ENCODE measurements at places on chromosomes 7 and 10.

GRCh38 chr10:129912166-129912917 lies 51.7 kb downstream of the EBF3 start:
- no peak for DNase-seq

GRCh38 chr7:11726001-11726793 lies 105.8 kb downstream of the THSD7A start:
- DNase-seq, result no peak

DNA sequence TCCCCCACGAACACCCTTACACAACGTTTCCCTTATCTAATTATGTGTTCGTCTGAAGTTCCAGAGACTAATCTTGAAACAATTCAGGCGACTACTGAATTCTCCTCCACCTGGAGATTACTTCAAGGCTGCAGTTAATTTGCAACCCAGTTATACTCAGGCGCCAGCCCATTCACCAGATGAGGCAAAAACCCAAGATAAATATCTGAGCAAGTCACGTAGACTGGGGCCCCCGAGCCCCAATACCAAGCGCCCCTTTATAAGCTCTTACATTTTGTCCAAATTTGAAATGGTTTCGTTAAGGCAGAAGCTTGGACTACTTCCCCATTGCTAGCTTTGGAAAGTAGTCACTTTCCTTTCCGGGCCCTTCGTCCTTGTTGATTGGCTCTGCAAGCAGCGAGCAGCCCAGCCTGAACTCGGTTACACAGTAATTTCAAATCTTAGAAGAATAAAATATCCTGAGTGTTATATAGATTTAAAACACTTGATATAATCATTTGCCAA lies 1.2 kb downstream of the TPK1 start:
- no peak for DNase-seq

- no peak for DNase-seq
Measured at GRCh38 chr7:125675640-125676039, 746.0 kb upstream of the POT1 start.

All from SW 1271 (cell line).